ENCODE measurements at places on chromosomes 12 and 14.

DNA sequence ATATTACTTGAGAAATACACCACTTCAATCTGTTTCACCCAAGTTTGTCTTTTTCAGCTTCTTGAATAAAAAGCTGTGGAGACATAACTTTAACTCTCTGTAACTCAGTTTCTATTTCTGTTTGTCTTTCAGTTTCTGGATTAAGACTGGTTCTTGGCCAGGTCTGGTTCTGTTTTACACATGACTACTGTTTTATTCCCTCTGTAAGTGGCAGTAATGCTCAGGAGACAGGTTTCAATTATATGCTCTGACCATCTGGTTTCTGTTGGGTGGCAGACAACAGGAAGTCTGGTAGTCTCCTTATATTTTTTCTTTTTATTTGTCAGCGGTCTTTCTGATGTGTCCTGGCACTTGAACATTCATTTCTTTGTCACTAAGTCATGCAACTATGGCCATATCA, 102.9 kb downstream of the RPS29 start:
- no peak for DNase-seq

DNA sequence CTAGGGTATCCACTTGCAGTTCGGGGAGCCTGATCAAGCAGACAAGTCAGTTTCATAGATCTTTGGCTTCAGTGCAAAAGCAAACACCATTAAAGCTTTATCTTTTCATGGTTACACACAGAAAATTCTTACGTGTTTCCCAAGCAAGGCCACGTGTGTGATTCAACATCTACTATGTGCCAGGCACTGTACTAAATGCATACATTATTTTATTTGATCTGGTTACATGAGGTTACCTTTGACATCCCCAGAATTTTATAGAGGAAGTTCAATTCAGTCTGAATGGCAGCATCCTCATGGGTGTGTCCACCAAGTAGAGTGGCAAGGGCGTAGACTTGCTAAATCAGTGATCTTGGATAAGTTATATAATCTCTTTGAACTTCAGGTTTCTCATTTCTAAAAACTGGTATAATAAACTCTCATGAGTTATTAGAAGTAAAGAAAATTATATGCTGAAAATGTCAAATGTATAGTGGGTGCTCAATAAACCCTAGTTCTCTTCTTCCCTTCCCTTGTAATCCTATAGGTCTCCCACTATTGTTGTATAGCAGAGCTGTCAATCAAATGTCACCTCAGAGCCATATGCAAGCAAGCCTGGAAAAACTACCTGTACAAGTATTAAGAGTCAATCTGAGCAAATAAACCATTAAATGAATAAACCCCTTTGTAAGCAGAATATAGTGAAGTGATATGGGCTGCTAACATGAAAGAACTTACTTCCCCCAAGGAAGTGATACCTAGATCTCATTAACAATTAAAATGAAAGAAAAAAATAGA, 50.3 kb upstream of the TMX1 start:
- DNase-seq = no peak

DNA sequence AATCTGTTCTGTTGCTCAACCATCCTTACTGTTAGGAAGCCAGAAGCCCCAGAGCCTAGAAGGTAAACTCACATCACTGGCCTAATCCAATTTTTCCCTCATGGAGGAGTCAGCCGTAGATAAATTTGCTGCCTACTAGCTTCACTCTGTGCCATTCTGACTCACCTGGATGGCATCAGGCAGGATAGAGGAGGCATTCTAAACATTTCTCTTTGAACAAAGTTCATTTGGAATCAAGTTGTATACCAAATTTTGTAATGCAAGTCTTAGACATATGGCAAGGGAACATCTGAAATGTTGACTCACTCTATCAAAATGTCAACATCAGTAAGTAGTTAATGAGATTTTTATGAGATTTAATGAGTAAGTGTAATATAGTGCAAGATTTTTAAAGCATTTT, 13.6 kb upstream of the TBC1D30 start:
- no peak for DNase-seq

DNA sequence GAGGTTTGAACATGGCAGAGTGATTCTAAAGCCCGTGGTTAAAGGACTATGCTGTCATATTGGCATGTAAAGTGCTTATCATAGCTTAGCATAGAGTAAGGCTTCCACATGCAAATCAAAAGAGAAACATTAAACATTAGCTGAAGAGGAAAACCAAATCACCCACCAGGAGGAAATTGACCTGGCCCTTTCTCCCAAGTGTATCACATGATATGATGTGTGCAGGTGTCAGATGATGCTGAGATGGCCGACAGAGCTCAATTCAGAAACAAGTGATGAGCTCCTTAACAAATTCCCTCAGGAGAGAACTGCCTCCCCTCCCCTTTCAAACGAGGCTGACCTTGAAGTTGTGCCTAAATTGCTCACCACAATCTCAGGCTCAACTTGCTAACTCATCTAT, 217.1 kb upstream of the BTG1 start:
- DNase-seq = no peak

DNA sequence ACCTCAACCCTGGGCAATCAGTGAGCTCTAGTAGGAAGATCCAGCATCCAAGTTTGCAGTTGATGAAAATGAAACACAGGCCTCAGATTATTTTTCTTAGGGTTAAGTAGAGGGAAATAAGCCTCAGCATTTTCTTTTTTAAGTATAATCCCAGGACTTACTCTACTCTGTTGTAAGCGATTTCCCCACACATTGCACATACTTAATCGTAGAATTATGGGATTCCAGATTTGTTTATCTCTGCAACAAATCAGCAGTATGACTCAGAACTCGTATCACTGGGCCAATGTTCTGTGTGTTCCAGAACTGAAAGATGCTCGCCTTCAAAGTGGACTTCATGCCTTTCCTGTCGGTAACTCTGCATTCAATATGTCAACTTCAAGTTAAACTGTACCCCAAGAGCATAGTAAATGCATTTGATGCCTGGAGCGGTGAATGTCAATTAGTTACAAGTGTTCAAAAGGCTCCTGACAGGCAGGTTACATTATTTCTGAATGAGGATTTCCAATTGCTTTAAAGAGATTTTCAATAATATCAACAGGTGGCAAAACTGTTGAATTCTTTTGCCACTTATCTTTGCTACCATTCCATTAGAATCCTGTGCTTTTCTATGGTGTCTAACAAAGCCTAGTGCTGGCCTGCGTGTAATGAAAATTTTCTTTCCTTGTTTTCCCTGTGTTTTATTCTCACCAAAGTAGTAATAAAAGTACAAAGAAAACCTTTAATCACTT, 323.8 kb upstream of the SYT1 start:
- DNase-seq = no peak

DNA sequence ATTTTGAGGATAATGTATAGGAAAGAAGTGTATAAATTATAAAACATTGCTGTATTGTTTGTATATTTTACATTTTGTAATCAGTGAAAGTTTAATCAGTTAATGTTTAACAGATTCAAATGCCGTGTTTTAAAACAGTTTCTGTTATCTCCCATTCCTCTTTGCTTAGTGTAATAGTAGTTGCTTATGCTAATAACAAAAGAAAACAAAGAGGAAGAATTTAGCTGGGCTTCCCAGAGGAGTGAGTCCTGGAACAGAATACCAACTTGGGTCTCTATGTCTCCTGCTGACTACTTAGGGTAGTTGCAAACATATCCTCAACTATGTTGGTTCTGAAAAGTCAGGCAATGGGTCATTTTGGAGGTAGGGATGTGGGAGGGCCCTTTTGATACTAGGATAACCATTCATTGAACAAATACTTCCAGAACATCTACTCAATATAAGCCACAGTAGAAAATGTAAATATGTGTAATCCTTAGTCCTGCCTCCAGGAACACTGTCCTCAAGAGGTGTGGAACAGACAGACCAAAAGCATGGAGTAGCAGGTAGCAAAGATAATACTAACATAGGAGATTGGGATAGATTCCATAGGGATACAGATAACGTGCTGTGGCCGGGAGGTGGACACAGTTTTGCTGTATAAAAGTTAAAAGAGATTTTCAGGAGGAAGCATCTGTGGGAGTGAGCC, 36.1 kb upstream of the EVL start:
- no peak for DNase-seq

GRCh38 chr12:55842681-55843429, at the start of gene MMP19:
TSS of gene MMP19 (minus strand) at chr12:55842936. CDS start at chr12:55842830, 106 bp downstream.
- DNase-seq = no peak

DNA sequence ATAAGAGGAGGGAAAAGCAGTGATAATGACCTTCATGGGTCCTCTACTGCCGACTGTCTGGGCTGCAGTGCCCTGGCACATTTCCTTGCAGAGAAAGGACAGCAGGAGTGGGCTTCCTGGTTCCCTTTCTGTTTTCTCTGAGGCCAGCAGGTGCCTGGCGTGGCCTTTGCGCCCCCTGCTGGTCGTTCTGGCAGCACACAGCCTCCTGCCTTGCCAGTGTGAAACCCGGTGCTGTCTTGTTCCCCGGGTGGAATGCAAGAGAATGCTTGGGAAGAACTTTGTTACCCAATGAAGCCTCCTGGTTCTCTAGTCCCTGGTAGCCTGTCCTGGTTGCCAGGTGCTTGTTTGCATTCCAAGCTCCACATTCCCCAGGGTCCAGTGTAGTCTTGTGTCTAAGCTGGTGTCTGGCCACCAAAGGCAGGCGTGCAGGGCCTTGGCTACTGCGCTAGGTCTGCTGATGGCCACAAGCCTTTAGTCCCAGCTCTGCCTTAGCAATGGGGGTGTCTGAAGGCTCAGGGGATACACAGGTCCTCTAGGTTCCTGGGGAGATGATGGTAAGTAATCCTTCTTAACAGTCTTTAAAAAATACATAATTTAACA, 1392.4 kb upstream of the TMEM132C start:
- peak; percentile 40 for DNase-seq

DNA sequence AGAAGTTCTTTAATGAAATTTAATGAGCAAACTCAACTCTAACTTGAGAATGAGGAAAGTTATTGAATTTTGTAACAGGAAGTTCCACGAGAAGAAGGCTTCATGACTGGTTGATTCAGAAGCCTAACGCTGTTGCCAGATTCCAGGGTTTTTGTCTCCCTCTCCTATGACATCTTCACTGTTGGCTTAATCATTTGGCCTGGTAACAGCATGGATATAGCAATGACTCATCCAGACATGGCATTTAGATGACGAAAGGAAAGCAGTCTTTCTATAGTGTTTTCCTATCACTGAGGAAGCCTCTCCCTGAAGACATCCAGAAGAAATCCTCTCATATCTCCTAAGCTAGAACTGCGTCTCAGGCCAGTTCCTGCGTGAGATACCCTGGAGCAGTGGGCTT, 9.4 kb upstream of the KCNA1 start:
- DNase-seq = no peak

GRCh38 chr12:89574736-89575208, 48.9 kb upstream of the POC1B start:
- DNase-seq = no peak

- peak; percentile 56 for DNase-seq
These were observed at the start of gene TC2N for GRCh38 chr14:91867316-91867988. TSS of gene TC2N (minus strand) at chr14:91867536. CDS start at chr14:91813769, 53,767 bp downstream.

- DNase-seq = no peak
These were observed 380.8 kb upstream of the TMEM132C start for GRCh38 chr12:127885954-127886750.

DNA sequence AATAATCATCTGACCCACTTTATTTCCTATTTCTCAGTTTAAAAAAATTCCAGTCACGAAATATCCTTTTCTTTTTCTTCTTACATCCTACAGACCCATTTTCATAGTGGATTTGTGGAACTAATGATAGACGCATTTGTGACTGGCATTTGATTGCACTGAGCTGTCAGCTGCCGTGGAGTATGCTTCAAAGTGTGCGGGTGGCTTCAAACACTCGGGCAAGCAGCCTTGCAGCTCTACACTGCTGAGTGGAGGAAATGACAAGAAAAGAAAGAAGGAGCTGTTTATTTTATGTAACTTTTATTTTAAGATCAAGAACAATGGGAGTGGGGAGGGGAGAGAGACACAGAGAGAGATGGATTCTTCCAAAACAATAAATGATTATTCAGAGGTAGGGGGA, 112.8 kb upstream of the NAP1L1 start:
- DNase-seq = no peak

DNA sequence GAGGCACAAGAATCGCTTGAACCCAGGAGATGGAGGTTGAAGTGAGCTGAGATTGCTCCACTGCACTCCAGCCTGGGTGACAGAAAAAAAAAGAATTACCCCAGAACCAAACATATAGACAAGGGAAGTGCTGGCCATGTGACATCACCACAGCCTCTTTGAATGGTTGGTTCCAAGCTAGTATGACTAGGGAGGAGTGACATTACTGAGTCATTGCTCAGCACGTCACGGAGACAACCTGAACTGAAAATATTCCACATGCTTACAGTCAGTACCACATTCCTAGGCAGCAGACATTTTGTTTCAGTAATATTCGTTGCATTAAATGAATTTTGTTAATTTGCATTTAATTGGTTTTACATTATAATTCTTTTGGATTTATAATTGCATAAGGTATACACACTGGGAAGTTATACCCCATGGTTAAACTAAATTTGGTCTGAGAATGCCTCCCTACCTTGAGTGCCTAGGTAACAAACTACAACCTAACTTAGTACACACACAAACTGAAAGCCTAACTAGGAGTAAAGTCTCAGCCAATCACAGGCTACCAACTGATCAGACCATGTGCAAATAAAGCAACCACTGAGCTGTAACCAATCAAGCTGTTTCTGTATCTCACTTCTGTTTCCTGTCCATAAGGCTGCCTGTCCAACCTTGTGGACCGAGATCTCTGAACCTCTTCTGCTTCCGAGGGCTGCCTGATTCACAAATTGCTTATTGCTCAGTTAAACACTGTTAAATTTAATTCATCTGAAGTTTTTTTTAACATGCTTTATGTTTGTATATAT, 164.4 kb downstream of the CAND1 start:
- no peak for DNase-seq

GRCh38 chr12:80293347-80293746, 150.7 kb upstream of the PTPRQ start:
- DNase-seq = no peak

- DNase-seq = no peak
These were observed 935 bp upstream of the ADSS1 start for GRCh38 chr14:104722938-104723650.

GRCh38 chr12:121946313-121947025, 28.1 kb downstream of the CFAP251 start:
- no peak for DNase-seq

DNA sequence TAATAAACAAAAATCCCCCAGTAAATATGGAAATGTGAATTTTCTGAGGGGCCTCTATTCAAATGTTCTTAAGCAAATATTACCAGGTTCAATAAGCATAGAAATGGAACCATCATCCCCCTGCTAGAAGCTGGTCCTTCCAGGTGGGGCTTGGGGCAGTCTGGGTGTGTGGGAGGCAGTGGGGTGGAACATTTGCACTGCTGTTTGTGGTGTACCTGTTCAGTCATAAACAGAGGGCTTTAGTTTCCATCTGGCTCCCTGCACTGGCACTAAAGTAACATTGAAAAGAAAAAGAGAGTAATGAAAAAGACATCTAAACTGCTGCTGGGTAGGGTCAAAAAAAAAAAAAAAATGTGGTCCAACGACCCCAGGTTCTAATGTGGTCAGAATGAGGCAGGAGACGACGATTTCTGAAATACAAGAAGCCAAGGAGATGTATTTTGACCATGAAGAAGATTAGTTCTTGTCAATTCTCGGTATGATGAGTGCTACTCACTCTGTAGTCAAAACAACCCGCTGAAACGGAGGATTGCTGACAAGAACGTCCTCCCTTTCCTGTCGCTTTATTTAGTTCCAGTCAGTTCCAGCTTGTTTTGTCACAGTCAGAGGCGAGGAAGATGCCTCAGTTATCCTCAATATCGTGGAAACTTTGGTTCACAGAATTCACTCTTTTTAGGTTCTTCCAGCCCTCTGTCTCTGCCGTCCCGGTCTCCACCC, 44.2 kb upstream of the MANSC4 start:
- DNase-seq = no peak
